Esophagus squamous epithelium (tissue), 5 donors: ENCODE measurements at places on chromosomes 1 and 21.

- DNase-seq, result no peak
These were observed 28.2 kb downstream of the RNF220 start for GRCh38 chr1:44433209-44433608.

DNA sequence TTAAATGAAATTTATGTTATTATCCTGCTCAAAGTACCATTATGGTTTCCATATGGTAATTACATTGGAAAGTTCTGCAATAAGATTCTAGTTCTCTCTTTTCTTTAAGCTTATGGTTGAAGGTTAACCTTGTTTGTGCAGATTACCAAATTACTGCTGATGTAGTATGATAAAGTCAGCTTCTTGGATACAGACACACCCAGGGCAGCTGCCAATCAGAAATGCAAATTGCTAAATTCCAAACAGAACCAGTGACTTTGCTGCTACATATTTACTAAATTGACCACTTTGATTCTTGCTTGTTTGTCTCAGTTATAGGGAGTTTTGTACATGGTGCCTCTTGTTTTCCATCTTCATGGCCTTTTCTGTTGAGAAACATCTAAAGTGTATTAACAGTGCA lies 26.5 kb downstream of the GNAT2 start:
- DNase-seq, result no peak

GRCh38 chr1:163076446-163076845 lies 7.3 kb downstream of the RGS4 start:
- no peak for DNase-seq

DNA sequence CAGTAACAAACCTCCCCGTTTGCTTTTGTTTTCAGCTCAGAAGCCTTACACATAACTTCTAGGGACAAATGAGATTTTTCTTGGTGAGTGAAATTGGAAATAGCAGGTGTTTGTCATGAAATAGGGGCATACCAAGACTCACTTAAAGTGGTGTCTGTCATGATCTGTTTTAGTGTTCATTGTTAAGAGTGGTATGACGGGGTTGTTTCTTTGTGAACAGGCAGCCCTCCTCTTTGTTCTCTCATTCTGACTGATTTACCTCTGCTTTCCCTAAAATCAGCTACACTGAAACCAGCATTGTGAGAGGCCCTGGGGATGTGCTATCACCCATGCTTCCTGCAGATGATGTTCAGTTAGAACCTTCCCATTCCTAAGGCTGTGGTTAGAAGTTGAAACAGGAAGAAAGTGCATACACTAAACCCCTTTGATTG lies 2.5 kb upstream of the ERO1B start:
- DNase-seq, result no peak

DNA sequence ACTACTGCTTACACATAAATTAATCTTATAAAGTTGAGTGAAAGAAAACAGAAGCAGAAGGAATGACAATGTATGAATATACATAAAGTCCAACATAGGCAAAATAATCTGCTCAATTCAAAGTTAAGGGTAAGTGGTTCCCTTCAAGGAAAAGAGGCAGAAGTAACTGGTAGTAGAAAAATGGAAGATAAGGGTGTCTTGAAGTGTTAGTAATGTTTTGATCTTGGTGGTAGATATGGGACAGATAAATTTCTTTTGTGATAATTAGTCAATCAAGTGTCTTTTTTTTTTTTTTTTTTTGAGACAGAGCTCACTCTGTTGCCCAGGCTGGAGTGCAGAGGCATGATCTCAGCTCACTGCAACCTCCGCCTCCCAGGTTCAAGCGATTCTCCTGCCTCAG lies 12.7 kb downstream of the USP48 start:
- DNase-seq, result no peak

GRCh38 chr1:99236756-99237155 lies 27.5 kb upstream of the PLPPR4 start:
- DNase-seq, result no peak

GRCh38 chr1:82346141-82346540 lies 545.4 kb downstream of the ADGRL2 start:
- no peak for DNase-seq

DNA sequence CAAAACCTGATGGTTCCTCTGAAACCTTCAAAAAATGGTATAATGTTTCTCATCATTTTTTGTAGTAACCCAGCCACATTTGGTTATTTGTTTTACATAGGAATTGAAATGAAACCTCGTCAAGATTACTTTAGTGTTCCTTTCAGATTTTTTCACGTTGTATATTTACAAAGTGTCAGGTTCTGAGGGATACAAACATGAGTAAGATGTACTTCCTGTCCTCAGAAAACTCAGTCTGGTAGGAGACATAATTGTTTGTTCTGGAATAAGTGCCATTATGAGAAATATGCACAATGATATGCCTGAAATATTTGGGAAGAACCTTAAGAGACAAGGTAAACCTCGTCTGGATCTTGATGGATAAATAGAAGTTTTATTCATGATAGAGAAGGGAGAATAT lies 145.5 kb downstream of the USP25 start:
- DNase-seq, result no peak
